ENCODE measurements at places on chromosomes 2 and 18.

- peak; percentile 81 for DNase-seq
Observed at GRCh38 chr2:174688079-174688478, 76.2 kb downstream of the CHRNA1 start.

GRCh38 chr2:185179743-185180142, 558.9 kb upstream of the FSIP2 start:
- no peak for DNase-seq

GRCh38 chr18:45619062-45619825, 4.0 kb downstream of the SLC14A2 start:
- no peak for DNase-seq

DNA sequence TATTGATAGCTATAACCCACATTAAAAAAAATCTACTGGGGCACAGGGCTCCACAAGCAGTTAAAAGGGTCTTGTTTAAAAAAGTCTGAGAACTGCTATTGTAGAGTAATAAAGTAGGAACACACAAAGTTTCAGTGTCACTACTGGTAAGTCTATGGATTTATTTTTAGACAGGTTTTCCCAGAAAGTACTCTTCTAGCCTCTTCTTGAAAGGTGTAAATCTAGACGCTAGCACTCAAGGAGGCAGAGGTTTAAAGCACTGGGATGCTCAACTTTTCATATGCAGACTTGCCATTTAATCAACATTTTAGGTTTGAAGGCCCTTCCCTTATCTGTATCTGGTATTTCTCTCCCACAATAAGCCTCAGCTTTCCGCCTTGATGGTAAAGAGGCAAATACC, 33.4 kb downstream of the FBXO11 start:
- no peak for DNase-seq

DNA sequence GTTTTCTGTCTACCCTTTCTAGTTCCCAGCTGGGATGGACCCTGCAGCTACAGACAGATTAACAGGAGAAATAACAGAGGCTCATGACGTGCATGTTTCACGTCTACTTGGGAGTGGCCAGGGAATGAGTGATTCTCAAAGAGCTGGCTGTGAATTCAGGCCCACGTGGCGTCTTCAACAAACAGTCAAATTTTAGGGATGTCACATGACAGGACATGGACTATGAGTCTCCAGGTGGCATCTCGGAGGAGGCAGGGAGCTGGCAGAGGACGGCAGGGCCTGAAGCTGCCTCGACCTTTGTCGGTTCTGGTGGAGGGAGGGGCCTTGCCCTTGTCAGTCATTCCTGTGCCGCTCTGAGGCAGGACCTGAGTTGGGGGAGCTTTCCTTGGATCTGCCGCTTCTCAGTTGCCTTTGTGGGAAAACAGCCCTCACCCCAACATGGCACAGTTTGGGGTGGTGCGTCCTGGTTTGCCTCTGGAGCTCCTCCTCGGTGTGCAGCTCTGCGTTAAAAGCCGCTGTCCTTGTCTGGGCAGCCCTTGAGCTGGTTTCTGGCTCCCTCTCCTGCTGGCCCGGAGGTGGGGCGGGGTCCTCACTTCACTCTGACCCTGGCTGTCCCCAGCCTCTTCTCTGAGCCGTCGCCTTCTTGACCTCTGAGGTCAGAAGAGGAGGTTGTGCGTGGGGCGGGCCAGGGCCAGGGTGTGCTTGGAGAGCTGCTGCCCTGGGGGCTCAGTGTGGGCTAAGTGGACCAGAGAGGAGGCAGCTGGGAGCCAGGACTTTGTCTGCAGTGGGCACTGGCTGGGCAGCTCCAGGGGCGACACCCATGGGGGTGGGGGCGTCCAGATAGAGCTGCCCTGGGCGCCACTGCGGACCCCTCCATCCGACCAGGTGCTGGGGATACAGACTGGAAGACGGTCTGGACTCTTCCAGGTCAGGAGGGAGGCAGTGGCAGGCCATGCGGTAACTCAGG, 12.1 kb upstream of the GAL3ST2 start:
- DNase-seq, result no peak

DNA sequence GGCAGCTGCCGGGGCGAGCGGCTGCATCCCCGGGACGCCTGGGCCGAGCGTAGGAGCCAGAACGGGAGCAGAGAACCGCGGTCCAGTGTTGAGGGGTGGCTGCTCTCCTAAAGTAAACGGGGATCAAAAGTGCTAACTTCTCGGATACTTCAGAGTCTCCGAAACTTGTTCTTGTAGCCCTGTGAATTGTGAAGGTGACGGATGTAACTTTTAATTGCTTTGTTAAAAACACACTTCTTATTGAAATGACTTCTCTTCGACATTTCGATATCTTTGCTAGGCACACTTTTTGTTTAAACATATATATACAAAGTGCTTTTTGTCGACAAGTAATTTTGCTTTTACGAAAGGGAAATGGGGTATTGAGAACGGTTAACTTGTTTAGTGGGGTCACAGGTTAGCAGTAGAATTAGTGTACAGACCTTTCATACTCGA, 540 bp downstream of the ATP9B start:
- DNase-seq, result peak; percentile 40

GRCh38 chr2:220966636-220967035, 605.5 kb downstream of the EPHA4 start:
- no peak for DNase-seq

Data from hematopoietic multipotent progenitor cell treated with erythropoietin and hydrocortisone succinate and interleukin-3 and kit ligand, for 6 days (in vitro differentiated cells).